ENCODE measurements at places on chromosomes 16 and 17. TPM values are rescaled to one million over a fixed set of nuclear protein-coding genes. Genes with fewer than 3 reads are reported as not detected.

- H3K36me3 ChIP-seq: no peaks in the 10 kb centered on the region
- no peak for DNase-seq
- H3K27ac ChIP-seq: no peak overlapping the region
- H3K4me3 ChIP-seq: no peak overlapping the region
- no peaks in the 10 kb centered on the region for H3K27me3 ChIP-seq
Measured at GRCh38 chr16:75836347-75837010, 110.2 kb upstream of the CPHXL start.

DNA sequence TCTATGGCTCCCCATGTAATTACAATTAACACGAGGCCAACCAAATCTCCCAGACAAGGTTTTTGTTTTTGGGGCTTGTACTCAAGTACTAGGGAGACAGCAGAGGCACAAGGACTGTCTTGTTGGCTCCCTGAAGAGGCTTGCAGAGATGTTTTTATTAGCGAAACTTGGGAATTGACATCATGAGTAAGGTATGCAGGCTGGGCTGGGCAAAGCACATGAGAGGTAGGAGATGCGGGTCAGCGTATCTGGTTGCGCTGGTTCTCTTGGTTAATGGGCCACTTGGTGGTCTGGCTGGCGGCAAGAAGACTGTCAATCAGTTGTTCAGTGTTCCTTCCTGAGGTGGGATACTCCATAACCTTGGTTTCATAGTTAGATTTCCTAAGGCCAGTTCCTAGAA, 28.9 kb downstream of the LCMT1 start:
- H3K36me3 ChIP-seq: peaks cover 22% of the 10 kb centered on the region
- DNase-seq: peak; percentile 15
- no peaks in the 10 kb centered on the region for H3K4me1 ChIP-seq
- H3K27ac ChIP-seq: no peak overlapping the region

The C17orf78 gene
- total RNA-seq: not detected

The CD300H gene
- not detected for total RNA-seq

- no peak for DNase-seq
- peak overlapping the region; percentile 100 for H3K27ac ChIP-seq
- H3K36me3 ChIP-seq: no peaks in the 10 kb centered on the region
- peaks cover 70% of the 10 kb centered on the region for H3K4me1 ChIP-seq
Measured at GRCh38 chr16:4049031-4049430, 67.2 kb downstream of the ADCY9 start.

GRCh38 chr16:52318302-52319009, 228.5 kb downstream of the TOX3 start:
- no peak overlapping the region for H3K4me3 ChIP-seq
- H3K4me1 ChIP-seq: no peaks in the 10 kb centered on the region
- H3K36me3 ChIP-seq: no peaks in the 10 kb centered on the region
- no peak for DNase-seq

The CLEC18A gene
- 1.7 TPM for total RNA-seq

DNA sequence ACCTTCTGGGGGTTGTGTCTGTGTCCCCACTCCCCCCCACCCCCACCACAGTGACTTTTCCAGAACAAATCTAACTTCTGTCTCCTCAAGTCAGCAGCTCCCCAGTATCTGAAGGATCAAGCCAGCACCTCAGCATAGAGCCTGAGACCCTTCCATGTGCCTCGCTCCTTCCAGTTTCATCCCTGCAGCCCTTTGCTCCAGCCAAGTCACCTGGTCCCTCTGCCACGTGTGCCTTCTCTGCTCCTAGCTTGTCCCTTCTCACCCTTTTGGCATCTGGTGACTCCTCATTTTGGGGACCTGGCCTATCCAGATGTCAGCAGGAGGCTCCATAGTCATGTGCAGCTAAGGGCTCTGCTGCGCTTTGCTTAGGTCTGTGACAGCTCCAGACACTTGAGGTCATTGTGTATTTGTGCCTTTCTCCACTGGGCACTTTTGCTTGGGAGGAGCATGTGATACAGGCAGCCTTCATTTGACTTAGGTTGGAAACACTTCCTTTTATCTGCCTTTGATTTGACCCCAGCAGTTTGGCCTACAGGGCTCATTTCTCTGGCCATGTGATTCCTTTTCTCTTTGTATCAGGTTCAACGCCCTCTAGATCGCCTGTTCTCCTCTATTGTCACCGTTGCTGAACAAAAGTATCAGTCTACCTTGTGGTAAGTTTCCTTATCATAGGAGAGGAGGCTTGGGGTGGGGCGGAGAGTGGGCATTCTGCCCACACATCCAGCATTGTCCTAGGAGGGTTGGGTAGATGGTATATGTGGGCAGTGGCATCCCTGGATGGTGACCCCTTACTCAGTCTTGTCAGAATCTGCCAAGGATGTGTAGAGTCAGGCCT, 7.1 kb upstream of the NFATC3 start:
- DNase-seq: no peak
- no peak overlapping the region for H3K4me3 ChIP-seq
- H3K27ac ChIP-seq: no peak overlapping the region
- peaks cover 30% of the 10 kb centered on the region for H3K4me1 ChIP-seq

DNA sequence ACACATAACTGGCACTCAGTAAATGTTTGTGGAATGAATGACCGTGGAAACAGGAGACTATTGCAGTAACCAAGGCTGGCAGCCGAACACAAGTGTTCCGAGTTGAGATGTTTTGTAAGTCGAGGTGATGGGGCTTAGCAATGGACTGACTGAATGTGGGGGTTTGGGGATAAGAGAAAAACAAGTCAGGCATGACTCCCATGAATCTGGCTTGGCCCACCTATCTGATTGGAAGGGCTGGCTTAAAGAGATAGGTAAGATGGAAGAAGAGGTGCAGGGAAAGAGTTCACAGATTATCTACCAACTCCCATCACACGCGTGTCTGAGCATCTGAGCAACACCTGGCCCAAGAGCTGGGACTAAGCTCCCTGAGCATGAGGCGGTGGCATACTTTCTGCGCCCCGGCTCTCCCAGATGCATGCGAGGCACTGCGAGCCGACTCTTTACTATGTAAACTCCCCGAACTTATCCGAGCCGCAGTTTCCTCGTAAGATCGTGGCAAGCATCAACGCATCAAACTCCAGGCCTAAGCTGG, 539 bp downstream of the IFT20 start:
- H3K4me1 ChIP-seq: peaks cover 11% of the 10 kb centered on the region
- no peaks in the 10 kb centered on the region for H3K27me3 ChIP-seq
- peak overlapping the region; percentile 95 for H3K27ac ChIP-seq
- peaks cover 9% of the 10 kb centered on the region for H3K36me3 ChIP-seq
- DNase-seq: no peak

- H3K36me3 ChIP-seq: peaks cover 87% of the 10 kb centered on the region
- no peak for DNase-seq
- no peaks in the 10 kb centered on the region for H3K27me3 ChIP-seq
- H3K4me1 ChIP-seq: no peaks in the 10 kb centered on the region
- no peak overlapping the region for H3K27ac ChIP-seq
- H3K4me3 ChIP-seq: no peak overlapping the region
Measured at GRCh38 chr16:2768403-2769089, 8.5 kb downstream of the ELOB start.

All from thyroid gland (tissue), 4 donors.